ENCODE measurements at places on chromosomes 6 and 20.

DNA sequence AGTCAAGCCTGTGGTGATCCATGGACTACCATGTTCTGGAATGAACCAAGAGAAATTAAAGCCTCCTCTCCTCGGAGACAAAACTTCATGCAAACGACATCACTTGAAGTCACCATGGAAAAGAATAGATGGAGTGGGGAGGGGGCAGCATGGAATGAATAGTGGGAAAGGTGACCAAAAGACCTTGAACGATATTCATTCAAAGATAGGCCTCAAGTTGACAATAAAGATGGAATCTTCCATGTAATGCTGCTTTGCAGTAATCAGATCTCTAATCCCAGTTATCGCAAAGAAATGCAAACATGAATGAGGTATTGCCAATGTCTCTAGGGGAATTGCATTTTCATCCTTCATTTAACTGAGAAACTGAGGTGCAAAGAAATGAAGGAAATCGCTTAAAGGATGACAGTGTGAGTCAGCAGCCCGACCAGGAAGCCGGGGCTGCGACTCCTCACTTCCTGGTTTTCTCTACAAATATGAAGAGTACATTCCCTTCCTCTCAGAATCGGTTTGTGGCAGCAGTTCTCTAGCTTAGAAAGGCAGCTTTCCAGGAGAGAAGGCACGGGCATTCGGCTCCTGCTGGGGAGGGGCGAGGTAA, 65.6 kb upstream of the RREB1 start:
- DNase-seq = no peak

- no peak for DNase-seq
These were observed 68.6 kb downstream of the GFOD1 start for GRCh38 chr6:13418844-13419243.

- DNase-seq = no peak
These were observed 8.2 kb downstream of the HECA start for GRCh38 chr6:139143111-139143510.

DNA sequence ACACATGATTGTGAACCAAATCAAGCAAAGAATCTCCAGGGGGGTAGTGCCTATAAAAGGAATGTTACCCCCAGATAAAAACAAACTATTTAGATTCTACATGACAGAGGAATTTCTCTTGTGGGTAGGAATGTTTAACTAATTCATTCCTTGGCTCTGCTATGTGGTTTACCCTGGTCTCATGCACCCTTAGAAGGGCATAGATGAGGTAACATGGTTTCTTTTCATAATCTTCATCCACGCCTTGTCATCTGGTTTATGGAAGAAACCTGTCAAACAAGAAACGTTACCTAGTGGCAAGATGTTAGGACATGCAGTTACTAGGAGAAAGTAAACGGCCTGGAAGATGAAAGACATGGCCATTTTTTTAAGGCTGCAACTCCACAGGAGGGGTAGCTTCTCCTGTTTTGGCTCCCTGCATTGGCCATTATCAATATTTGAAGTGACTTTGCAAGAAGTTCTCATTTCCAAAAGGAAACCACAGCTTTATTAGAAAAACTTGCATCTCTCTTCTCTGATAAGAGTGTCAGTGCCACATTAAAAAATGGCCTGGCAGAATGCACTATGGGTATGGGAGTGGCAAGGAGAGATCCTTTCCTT, 45.5 kb downstream of the STX11 start:
- DNase-seq = no peak

GRCh38 chr6:42339991-42340401, 111.7 kb downstream of the TRERF1 start:
- DNase-seq = no peak

- DNase-seq = no peak
These were observed 209.7 kb downstream of the TMEM200A start for GRCh38 chr6:130575557-130575956.
